Aorta (tissue), 5 donors: ENCODE measurements at places on chromosomes 7 and 10. TPM values are rescaled to one million over a fixed set of nuclear protein-coding genes. Genes with fewer than 3 reads are reported as not detected.

- H3K27me3 ChIP-seq, result no peaks in the 10 kb centered on the region
- no peak overlapping the region for H3K27ac ChIP-seq
- DNase-seq, result peak; percentile 90
- no peaks in the 10 kb centered on the region for H3K36me3 ChIP-seq
- H3K4me3 ChIP-seq, result no peak overlapping the region
Measured at GRCh38 chr10:13074563-13075451, 25.2 kb upstream of the OPTN start.

GRCh38 chr10:89163265-89163995, 43.7 kb downstream of the CH25H start:
- no peaks in the 10 kb centered on the region for H3K36me3 ChIP-seq
- no peaks in the 10 kb centered on the region for H3K4me1 ChIP-seq
- H3K27ac ChIP-seq, result no peak overlapping the region

HKDC1 gene
- total RNA-seq, result not detected

- peak overlapping the region; percentile 78 for H3K27ac ChIP-seq
- no peaks in the 10 kb centered on the region for H3K27me3 ChIP-seq
- peak; percentile 67 for DNase-seq
- H3K4me1 ChIP-seq, result peaks cover 8% of the 10 kb centered on the region
Measured at GRCh38 chr7:44085546-44085945, 3.2 kb upstream of the POLM start.

GDF2 gene
- total RNA-seq, result not detected

MMP21 gene
- 0.16 TPM for total RNA-seq

DNA sequence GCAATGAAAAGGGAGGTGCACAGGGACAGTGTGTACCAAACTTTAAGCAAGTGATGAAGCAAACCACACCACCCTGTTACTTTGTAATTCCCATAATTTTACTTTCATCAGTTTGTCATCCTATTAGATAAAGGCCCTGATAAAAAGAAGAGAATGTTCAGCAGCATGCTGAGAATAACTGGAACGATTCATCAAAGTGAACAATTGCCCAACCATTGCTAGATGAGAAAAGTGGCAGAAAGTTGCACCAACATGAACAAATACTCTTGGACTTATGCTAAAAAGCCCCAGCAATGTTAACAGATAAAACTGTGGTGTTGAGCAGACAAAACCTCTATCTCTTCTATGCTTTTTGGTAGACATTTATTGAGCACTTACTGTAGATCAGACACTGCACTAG, 75.5 kb upstream of the PCGF5 start:
- no peaks in the 10 kb centered on the region for H3K27me3 ChIP-seq
- DNase-seq, result no peak
- H3K4me3 ChIP-seq, result no peak overlapping the region
- no peaks in the 10 kb centered on the region for H3K36me3 ChIP-seq

SRRM3 gene
- 5.9 TPM for total RNA-seq

PTPRN2 gene
- total RNA-seq, result 1.4 TPM

- no peaks in the 10 kb centered on the region for H3K4me1 ChIP-seq
- H3K27ac ChIP-seq, result no peak overlapping the region
- no peak for DNase-seq
- no peak overlapping the region for H3K4me3 ChIP-seq
Measured at GRCh38 chr10:114548662-114549061, 109.4 kb downstream of the ABLIM1 start.

- H3K36me3 ChIP-seq, result no peaks in the 10 kb centered on the region
- no peak for DNase-seq
- no peak overlapping the region for H3K4me3 ChIP-seq
Measured at GRCh38 chr10:44946205-44946604, 13.4 kb upstream of the RASSF4 start.

- no peak overlapping the region for H3K4me3 ChIP-seq
- H3K27ac ChIP-seq, result no peak overlapping the region
- DNase-seq, result no peak
- no peaks in the 10 kb centered on the region for H3K27me3 ChIP-seq
Measured at GRCh38 chr7:45563401-45563800, 10.8 kb upstream of the ADCY1 start.

SH2D4B gene
- 0.27 TPM for total RNA-seq

- H3K36me3 ChIP-seq, result no peaks in the 10 kb centered on the region
- peaks cover 6% of the 10 kb centered on the region for H3K4me1 ChIP-seq
- no peak overlapping the region for H3K27ac ChIP-seq
Measured at GRCh38 chr7:80370587-80370986, 141.3 kb downstream of the GNAT3 start.

GRCh38 chr10:124532106-124532641, 70.6 kb downstream of the LHPP start:
- no peak overlapping the region for H3K4me3 ChIP-seq
- no peaks in the 10 kb centered on the region for H3K36me3 ChIP-seq
- no peaks in the 10 kb centered on the region for H3K27me3 ChIP-seq
- H3K27ac ChIP-seq, result no peak overlapping the region

DNA sequence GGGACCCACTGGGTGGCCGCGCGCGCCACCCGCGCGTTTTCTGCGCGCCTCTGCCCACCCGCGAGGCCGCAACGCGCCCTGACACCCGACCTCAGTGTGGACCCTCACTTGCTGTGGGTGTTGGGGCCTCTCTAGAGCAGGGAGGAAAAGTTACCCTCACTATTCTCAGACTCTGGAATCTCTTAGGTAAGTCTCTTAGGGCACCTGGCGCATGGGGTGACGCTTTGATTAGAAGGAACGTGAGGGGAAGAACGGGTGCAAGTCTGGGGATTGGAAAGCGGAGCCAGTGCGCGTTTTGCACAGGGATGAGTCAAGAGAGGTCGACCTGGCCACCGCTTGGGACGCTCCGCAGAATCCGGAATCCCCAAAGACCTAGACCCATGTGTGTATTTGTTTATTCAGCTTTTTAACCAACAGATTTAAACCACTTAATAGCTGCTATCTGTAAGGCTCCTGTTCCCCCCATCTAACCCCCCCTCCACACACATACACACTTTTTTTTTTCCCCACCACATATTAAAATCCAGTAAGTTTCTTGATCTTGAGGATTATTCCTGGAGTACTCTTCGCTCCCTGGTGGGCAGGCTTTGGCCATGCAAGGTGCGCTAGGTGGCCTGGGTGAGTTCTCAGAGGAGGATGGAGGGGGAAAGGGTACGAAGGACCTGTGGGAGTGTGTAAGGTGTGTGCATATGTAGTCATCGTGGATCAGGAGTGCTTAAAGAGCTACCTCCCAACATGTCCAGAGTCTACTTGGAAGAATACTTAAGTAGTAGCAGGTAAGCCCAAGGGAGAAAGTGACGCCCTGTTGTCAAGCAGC, 169.1 kb upstream of the PPP1R3A start:
- H3K36me3 ChIP-seq, result no peaks in the 10 kb centered on the region
- H3K27me3 ChIP-seq, result no peaks in the 10 kb centered on the region
- H3K4me3 ChIP-seq, result peak overlapping the region; percentile 91

DNA sequence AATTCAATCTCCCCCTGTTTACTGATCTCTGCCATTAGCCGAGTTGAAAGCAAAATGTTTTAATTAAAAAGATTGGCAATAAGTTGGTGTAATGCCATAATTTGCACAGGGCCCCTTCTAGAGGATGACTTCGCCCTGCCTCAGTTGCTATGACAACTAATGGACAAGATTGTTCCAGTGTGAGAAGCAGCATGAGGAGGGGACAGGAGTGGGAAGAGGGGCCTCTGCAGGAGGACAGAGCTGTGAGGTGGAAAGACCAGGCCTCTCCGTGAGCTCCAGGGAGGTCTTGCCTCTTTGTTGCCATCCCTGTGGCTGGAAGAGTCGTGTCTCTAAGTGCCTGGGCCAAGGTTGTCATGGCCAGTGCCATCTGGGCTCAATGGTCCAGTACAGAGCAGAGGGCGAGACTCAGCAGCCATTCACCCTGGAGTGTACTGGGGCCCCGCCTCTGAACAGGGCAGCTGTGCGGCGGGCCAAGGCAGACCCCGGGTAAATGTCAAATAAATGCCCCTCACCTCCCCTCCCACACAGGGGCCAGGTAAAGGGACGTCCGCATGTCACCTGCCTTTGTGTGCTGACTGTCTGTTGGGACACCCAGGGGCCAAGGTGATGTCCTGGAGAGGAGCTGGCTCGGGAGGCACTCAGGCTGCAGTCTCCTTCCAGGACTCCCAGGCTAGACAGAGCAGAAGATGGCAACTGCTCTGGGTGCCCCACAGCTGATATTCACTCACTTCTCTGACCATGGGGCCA, 97.0 kb upstream of the RET start:
- H3K27me3 ChIP-seq, result no peaks in the 10 kb centered on the region
- no peaks in the 10 kb centered on the region for H3K4me1 ChIP-seq
- no peak for DNase-seq
- no peak overlapping the region for H3K27ac ChIP-seq
- no peak overlapping the region for H3K4me3 ChIP-seq

DNA sequence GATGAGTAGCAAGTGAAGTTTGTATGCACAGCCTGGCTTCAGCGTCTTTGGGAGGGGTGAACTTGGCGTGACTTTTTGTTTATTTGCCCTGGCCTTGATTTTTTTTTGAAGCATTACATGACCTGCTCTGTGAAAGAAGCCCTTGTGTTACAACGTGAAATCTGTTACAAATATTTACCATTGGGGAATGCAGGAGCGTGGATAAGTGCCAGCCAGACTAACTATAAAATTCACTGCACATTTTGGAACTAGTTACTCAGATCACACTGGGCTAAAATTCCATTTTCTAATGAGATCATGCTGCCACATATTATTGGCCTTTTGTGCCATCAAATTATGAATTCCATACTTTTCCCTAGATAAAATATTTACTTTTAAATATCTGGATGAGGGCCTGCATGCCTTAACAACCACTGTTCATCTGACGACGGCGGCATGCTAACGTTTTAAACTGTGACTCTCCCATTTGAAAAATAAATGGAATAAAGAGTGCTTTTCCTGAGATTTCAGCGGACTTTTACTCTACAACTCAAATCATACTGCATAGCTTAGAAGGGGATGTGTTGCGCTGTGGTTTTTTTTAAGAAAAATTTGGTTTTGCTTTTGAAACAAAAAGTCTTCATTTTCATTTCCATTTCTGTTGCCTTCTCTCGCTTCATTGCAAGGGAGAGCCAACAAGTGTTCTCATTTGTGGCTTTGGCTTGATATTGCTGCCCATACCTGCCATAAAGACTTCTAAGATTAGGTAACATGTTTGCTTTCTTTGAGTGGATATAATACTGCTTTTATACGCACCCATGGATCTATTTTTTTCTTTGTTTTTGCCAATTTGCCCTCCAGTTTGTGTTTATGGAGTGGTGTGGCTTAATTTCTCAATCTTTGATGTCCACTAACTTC, 352.2 kb downstream of the TFEC start:
- no peaks in the 10 kb centered on the region for H3K27me3 ChIP-seq
- DNase-seq, result no peak
- H3K4me1 ChIP-seq, result no peaks in the 10 kb centered on the region
- H3K36me3 ChIP-seq, result no peaks in the 10 kb centered on the region
- H3K27ac ChIP-seq, result no peak overlapping the region
- H3K4me3 ChIP-seq, result no peak overlapping the region

GSTO2 gene
- 3.5 TPM for total RNA-seq

- no peaks in the 10 kb centered on the region for H3K27me3 ChIP-seq
- H3K4me3 ChIP-seq, result no peak overlapping the region
- H3K27ac ChIP-seq, result no peak overlapping the region
Measured at GRCh38 chr7:33961948-33962347, 56.6 kb downstream of the BMPER start.

GRCh38 chr10:122363311-122363710, 11.2 kb upstream of the PLEKHA1 start:
- H3K4me3 ChIP-seq, result no peak overlapping the region
- no peaks in the 10 kb centered on the region for H3K36me3 ChIP-seq
- no peak overlapping the region for H3K27ac ChIP-seq
- no peak for DNase-seq

DNA sequence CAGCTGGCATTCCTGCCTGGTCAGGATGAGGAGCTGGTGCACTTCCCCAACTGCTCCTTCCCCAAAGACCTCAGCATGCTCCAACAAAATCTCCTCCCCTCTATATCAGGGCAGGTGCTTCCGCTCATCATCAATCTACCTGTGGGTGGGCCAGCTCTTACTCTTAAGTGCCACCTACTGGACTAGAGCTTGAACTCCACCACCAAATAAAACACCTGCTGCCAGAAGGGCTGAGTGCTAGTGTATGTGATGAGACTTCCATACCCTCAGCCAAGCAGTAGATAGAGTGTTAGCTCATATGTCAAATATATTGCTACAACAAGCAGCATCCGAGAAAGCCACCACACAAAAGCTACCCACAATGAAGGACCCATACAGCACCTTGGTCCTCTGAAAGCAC, 264.3 kb downstream of the RNLS start:
- no peaks in the 10 kb centered on the region for H3K27me3 ChIP-seq
- DNase-seq, result no peak
- no peak overlapping the region for H3K4me3 ChIP-seq

HOXA10 gene
- total RNA-seq, result 11.2 TPM

BICC1 gene
- 17.3 TPM for total RNA-seq

- H3K36me3 ChIP-seq, result no peaks in the 10 kb centered on the region
- peak overlapping the region; percentile 40 for H3K27ac ChIP-seq
- H3K27me3 ChIP-seq, result no peaks in the 10 kb centered on the region
- no peaks in the 10 kb centered on the region for H3K4me1 ChIP-seq
- DNase-seq, result no peak
Measured at GRCh38 chr10:98268694-98269431, 869 bp upstream of the LOXL4 start.

DNA sequence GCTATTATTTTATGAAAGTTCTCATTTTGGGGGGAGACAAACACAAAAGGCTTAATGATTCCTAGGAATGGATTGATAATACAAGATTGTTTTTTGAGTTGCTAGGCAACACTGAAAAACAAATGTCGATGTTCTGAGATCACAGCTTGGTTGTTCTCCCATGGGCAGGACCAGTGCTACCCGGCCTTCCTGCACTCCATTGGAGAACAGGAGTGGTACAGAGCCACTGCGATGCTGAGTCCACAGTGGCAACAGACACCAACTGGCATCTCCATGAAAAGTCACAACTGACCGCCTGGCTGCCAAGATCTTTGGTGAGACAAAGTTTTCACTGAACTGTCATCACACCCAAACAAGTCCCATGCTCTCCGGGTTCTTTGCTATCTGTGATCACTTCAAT, 68.9 kb upstream of the NMT2 start:
- no peak overlapping the region for H3K27ac ChIP-seq
- H3K36me3 ChIP-seq, result no peaks in the 10 kb centered on the region
- H3K27me3 ChIP-seq, result no peaks in the 10 kb centered on the region
- no peaks in the 10 kb centered on the region for H3K4me1 ChIP-seq
- H3K4me3 ChIP-seq, result no peak overlapping the region
- DNase-seq, result no peak

CPA2 gene
- total RNA-seq, result 0.72 TPM

GRCh38 chr10:88236121-88236743, 346.9 kb downstream of the RNLS start:
- H3K4me3 ChIP-seq, result no peak overlapping the region
- no peak overlapping the region for H3K27ac ChIP-seq
- H3K4me1 ChIP-seq, result peaks cover 1% of the 10 kb centered on the region

- no peaks in the 10 kb centered on the region for H3K36me3 ChIP-seq
- no peak overlapping the region for H3K27ac ChIP-seq
Measured at GRCh38 chr7:47454974-47455871, 126.7 kb downstream of the TNS3 start.

- no peak for DNase-seq
- no peaks in the 10 kb centered on the region for H3K27me3 ChIP-seq
- no peak overlapping the region for H3K4me3 ChIP-seq
- no peaks in the 10 kb centered on the region for H3K4me1 ChIP-seq
- no peak overlapping the region for H3K27ac ChIP-seq
Measured at GRCh38 chr7:107877731-107878382, 13.1 kb upstream of the DLD start.
